ENCODE measurements at places on chromosomes 6 and 20.
A peak's percentile ranks its signal among the peaks of the same experiment; 100 is the strongest.

DNA sequence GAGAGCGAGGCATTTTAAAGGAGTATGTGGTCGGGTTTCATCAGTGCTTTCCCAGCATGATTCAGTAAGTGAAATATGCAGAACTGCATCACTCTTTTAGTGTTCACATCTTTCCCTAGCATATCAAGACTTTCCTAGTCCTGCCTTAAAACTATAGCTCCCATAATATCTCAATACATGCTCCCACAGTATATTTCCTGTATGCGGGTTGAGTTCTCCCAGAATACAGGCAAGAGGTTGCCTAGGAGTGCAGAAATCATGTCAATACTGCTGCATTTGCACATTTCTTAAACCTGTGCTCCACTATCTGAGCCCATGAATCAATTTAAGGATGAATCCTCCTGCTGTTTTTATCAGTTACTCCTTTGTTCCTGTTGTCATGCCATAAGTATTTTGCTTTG lies 386.6 kb upstream of the SLC35B3 start:
- DNase-seq, result no peak

GRCh38 chr6:23659125-23659524 lies 466.9 kb upstream of the NRSN1 start:
- DNase-seq, result no peak

DNA sequence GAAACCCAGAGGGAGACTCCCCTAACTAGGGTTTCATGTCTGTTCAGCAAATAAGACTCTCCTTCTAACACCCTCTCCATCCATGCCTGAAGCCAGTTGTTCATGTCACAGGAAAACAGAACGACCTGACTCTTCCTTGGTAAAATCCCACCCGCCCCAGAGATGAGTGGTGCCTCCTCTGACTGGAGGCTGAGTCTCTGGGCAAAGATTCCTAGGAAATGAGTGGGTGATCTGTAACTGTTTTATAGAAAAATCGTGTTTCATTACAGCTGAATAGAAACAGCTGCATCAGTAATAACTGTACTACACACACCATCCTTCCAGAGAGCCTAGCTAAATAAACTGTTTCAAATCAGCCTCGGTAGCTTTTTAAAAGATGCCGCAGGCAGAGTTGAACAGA lies 37.4 kb upstream of the MRPS10 start:
- no peak for DNase-seq

- DNase-seq, result no peak
Measured at GRCh38 chr6:54074578-54075195, 36.6 kb upstream of the MLIP start.

GRCh38 chr20:4122926-4123325 lies 107.6 kb upstream of the RNF24 start:
- DNase-seq, result no peak

DNA sequence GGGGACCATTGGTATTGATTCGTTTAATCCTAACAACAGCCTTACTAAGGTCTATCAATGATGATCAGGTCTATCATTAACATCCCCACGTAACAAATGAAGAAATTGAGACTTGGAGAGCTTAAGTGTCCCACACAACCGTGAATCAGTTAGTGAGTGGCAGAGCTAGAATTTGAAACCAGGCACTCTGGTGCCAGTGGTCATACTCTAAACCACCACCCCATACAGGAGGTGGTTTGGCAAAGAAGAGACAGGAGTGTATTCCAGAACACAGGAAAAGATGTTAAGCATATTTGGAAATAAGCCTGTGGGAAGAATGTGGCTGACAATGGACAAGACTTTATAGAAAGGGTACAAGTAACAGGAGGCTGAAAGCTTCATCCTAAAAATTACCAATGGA lies 35.7 kb upstream of the MARCKS start:
- no peak for DNase-seq

GRCh38 chr6:108074057-108074358 lies 533 bp downstream of the OSTM1 start:
- DNase-seq, result no peak

- DNase-seq, result no peak
Measured at GRCh38 chr20:16712511-16712947, 17.3 kb upstream of the SNRPB2 start.

DNA sequence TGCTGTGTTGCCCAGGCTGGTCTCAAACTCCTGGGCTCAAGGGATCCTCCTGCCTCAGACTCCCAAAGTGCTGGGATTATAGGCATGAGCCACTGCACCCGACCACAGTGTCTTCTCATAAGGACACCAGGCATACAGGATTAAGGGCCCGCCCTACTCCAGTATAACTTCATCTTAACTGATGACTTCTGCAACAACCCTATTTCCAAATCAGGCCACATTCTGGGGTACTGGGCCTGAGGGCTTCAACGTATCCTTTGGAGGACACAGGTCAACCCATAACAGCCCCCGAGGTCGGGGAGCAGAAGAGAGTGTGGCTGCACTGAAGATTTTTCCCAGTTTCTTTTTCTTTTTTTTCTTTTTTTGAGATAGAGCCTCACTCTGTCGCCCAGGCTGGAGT lies 39.7 kb downstream of the SUN5 start:
- no peak for DNase-seq

DNA sequence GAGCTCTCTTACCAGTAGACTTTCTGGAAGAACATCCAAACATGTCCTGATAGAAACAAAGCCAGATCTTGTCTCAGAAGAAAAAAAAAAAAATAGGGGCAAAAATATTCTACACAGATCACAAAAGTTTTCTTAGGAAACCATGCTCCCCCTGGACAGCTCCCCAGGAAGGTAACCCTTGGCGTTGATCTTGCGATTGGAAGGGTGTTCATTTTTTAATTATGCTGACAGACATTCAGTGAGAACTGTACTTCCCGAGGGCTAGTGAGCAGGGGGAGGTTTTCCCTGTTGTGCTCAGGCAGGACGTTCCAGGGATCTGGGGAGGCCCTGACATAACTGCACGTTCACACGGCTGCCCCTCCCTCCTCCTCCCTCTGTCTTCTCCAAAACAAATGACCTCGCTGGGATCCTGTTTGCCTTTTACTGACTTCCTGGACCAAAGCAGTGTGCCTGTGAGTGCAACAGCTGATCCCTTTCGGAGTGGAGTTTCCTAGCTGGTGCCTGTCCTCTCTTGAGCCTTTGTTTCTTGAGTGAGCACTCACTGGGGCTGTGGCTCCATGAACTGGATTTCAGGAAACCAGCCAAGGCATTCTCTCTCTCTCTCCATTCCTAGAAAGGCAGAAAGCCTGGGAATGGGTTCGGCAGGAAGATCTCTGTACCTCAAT lies 46.7 kb downstream of the MARCKS start:
- DNase-seq, result no peak

DNA sequence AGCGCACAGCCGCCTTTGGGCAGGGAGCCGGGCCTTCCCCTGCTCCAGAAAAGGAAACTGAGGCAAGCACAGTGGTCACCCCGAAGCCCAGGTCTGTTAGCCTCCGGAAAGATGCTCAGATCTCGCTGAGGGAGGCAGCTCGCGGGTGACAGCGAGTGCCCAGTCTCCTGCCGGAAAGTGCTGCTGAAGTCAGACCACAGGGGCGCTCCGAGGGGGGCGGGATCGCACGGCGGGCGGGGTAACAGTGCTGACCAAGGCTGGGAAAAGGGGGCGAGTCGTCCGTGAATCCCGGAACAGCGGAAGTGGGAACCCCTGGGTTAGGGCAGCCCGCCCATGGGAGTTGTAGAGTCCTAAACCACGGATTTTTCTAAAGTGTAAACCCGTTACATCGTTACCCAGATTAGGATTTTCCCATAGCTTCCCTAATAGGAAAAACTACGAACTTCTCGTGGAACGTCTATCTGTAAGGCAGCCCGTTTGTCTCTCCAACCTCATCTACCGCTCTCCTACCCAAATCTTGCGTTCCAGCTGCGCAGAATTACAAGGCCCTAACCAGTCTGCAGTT lies 504 bp downstream of the VPS16 start:
- peak; percentile 27 for DNase-seq

- no peak for DNase-seq
Measured at GRCh38 chr20:54618412-54618811, 143.0 kb downstream of the DOK5 start.

GRCh38 chr6:139713424-139713823 lies 339.0 kb upstream of the CITED2 start:
- no peak for DNase-seq

DNA sequence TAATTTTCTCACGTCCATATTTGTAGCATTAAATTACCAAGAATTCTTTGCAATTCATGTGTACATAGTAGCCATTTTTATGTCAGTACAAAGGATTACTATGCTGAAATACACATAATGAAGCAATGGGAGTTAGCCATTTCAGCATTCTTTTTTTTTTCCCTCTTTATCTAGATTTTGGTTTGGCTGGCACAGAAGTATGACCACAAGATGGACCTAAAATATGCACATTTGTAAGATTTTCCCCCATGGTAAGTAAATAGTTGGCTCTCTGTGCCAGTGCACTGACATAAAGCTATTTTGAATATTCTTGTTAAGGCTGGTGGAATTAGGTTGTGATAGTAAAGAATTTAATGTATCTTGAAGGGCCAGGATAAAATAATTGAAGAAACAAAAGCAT lies 486.1 kb upstream of the BTBD3 start:
- no peak for DNase-seq

GRCh38 chr6:126341126-126341525 lies 1.2 kb downstream of the CENPW start:
- no peak for DNase-seq

All from stimulated activated CD4-positive, alpha-beta T cell treated with anti-CD3 and anti-CD28 coated beads, Interleukin-2, amount 100 ng/mL, for 48 hours (primary cell).